Liver (tissue), 10 donors: ENCODE measurements at places on chromosomes 7 and 10. TPM values are rescaled to one million over a fixed set of nuclear protein-coding genes. Genes with fewer than 3 reads are reported as not detected.

DNA sequence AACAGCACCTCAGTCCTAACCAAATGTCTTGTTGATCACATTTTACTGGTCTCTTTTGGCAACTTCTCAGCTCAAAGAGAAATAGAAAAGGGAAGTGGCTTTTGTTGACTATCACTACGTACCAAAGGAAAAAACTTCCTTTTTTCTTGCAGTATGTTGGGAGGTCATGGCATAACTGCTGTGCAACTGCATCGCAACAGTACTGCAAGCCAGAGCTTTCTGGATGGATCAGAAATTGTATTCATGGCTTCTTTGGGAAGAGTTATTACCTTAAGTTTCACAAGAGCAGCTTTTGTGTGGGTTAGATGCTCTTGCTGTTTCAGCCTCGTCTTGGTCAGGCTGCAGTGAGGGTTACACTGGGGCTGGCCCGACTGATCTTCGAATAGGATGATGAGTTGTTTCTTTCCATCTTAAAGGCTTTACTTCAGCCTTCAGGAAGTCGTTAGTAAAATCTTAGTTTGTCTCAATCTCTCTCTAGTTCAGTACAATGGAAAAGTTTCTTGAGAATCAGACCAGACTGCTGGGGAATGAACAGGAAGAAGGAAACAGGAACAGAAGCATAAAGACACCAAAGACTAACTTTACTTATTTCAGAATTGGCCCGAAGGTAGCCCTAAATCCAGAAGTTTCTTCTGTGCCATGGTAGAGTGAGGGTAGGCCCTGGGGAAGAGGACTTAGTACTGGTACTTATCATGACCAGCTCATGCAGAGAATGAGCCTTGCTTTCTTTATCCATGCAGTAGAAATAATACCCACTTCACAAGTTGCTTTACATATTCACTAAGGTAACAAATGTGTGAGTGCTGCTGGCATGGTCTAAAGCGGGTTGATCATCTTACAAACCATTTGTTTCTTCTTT lies 153.6 kb downstream of the CELF2 start:
- H3K27ac ChIP-seq = peak overlapping the region; percentile 60
- DNase-seq = no peak
- no peaks in the 10 kb centered on the region for H3K4me1 ChIP-seq

DNA sequence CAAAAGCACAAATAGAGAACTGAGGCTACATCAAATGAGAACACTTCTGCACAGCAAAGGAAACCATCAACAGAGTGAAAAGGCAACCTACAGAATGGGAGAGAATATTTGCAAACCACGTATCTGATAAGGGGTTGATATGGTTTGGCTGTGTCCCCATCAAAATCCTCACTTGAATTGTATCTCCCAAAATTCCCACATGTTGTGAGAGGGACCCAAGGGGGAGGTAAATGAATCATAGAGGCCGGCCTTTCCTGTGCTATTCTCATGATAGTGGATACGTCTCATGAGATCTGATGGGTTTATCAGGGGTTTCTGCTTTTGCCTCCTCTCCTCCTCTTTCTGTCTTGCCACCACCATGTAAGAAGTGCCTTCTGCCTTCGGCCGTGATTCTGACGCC lies 120.6 kb upstream of the FRMD4A start:
- H3K4me1 ChIP-seq = no peaks in the 10 kb centered on the region
- H3K36me3 ChIP-seq = no peaks in the 10 kb centered on the region
- no peak overlapping the region for H3K27ac ChIP-seq
- DNase-seq = no peak
- H3K4me3 ChIP-seq = no peak overlapping the region

- H3K36me3 ChIP-seq = no peaks in the 10 kb centered on the region
- no peak overlapping the region for H3K27ac ChIP-seq
- no peaks in the 10 kb centered on the region for H3K4me1 ChIP-seq
- H3K27me3 ChIP-seq = no peaks in the 10 kb centered on the region
Measured at GRCh38 chr7:156918635-156919034, 25.7 kb upstream of the LMBR1 start.

GRCh38 chr10:33556620-33557019 lies 222.2 kb upstream of the NRP1 start:
- H3K4me3 ChIP-seq = no peak overlapping the region
- no peak overlapping the region for H3K27ac ChIP-seq
- no peak for DNase-seq
- no peaks in the 10 kb centered on the region for H3K27me3 ChIP-seq
- H3K36me3 ChIP-seq = no peaks in the 10 kb centered on the region

The HOXA10 gene
- total RNA-seq = 0.70 TPM

The CYP2C8 gene
- total RNA-seq = 0.33 TPM

The GTPBP4 gene
- 15.1 TPM for total RNA-seq
